ENCODE measurements at places on chromosomes 6 and 20.

- no peak for DNase-seq
Measured at GRCh38 chr6:55009131-55009530, 162.6 kb downstream of the FAM83B start.

DNA sequence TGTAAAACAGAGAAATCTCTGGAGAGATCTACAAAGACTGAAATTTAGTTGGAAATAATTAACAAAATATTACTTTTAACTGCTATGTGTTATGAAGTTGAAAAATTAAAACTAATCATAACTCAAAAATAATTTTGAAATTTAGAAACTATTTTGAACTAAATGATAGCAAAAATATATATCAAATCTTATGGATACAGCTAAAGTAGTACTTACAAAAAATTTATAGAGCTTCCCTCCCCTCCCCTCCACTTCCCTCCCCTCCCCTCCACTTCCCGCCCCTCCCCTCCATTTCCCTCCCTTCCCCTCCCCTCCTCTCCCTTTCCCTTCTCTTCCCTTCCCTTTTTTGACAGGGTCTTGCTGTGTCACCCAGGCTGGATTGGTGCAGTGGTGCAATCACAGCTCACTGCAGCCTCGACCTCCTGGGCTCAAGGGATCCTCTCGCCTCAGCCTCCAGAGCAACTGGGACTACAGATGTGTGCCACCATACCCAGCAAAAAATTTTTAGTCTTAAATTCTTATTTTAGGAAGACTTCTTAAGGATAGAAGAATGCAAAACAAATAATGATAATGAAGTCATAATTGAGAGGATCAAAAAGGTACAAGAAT is 87.2 kb upstream of the RGS17 start:
- no peak for DNase-seq

DNA sequence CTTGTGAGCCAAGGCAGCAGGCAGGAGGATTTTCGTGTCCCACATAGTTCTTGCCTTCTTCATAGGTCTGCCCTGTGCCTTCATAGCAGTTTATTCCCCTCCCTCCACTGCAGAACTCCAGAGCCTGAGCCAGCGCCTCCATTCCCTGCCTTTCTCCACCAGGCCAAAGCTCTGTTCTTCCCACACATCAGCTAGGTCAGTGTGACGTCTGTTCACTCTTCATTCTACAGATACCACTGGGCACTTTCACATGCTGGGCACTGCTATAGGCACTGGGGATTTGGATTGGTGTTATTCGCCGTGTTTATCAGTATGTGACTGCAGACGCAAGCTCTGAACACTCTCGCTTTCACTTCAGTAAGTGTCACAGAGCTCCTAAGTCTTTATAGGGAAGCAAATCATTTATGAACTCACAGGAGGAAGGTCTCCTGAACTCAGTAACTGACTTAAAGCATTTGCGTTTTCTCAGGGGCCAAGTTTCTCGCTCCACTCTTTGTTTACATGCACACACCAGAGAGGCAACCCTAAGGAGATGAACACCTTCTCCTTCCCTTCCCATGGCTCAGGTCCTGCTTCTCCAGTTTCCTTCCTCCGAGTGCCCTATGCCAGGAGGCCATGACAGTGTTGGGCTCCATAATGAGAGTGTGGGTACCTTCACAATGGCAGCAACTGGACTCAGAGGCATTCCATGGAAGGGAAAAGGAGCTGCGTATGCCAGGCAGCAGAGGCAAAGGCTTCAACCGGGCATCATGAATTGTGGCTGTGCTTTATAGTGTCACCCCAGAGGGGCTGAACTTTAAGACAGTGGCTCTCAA is 6.3 kb upstream of the APMAP start:
- DNase-seq, result peak; percentile 19

DNA sequence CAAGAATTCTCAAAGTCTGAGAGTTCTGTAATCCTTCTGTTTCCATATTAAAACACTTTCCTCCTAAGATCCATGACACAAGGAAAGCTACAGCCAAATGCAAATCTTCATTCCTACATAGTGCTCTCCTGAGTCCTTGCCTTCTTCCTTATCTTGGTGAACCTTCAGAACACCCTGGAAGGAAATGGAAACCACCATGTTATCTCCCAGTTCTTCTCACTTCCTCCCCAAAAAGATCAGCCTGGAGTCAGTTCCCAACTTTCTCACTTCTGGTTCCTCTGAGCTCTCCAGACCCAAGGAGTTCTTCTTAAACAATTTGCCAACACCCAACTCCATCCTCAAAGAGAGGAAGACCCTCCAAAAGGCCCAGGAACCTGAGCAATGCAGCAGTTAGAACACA is 193.3 kb upstream of the CCN2 start:
- no peak for DNase-seq

DNA sequence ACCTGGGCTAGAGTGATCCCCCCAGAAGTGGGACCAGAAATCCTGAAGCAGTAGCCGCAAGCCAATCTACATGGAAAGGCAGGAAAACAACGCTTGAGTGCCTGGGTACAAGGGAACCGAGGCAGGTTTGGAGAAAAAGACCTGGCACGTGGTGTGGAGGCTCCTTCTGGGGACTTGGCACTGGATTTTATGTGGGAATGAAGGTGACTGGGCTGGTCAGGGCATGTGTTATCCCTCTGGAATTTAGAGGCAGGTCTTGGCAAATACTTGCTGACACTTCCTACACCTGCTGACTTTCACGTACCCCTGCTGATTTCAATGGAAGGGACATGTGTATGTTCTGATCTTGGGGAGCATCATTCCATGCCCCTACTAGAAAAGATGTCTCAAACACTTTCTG is 25.0 kb upstream of the FAM217A start:
- no peak for DNase-seq

- DNase-seq, result no peak
Measured at GRCh38 chr20:52482044-52482443, 290.5 kb upstream of the ZFP64 start.
